ENCODE measurements at places on chromosomes 4 and X.
A peak's percentile ranks its signal among the peaks of the same experiment; 100 is the strongest.

DNA sequence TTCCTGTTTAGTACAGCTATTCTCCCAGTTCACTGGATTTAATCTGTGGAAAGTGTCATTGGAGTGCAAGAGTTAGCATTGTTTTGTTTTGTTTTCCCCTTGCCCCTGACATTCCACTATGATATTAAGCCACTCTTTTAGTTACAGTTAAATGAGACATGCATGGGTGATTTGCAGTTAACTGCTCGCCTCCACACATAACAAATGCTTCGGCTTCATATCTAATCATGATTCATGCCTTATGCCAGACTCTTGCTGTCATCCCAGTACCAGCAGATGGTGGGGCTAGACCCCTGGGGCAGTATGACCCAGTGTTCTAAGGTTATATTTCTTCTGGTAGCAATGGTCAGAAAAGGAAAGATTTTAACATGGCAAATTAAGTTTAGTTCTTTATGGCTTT lies 80.1 kb downstream of the RAP1GDS1 start:
- H3K4me1 ChIP-seq, result peaks cover 5% of the 10 kb centered on the region
- H3K36me3 ChIP-seq, result peaks cover 6% of the 10 kb centered on the region
- H3K27ac ChIP-seq, result no peak overlapping the region
- H3K4me3 ChIP-seq, result no peak overlapping the region
- no peaks in the 10 kb centered on the region for H3K27me3 ChIP-seq
- peak; percentile 72 for DNase-seq

GRCh38 chr4:1075809-1076699 lies 37.3 kb downstream of the RNF212 start:
- no peaks in the 10 kb centered on the region for H3K4me1 ChIP-seq
- no peak for DNase-seq
- peaks cover 47% of the 10 kb centered on the region for H3K27me3 ChIP-seq
- H3K36me3 ChIP-seq, result no peaks in the 10 kb centered on the region

GRCh38 chr4:165967486-165967885 lies 94.4 kb downstream of the TLL1 start:
- no peaks in the 10 kb centered on the region for H3K36me3 ChIP-seq
- H3K27me3 ChIP-seq, result no peaks in the 10 kb centered on the region
- no peak for DNase-seq
- no peak overlapping the region for H3K4me3 ChIP-seq

DNA sequence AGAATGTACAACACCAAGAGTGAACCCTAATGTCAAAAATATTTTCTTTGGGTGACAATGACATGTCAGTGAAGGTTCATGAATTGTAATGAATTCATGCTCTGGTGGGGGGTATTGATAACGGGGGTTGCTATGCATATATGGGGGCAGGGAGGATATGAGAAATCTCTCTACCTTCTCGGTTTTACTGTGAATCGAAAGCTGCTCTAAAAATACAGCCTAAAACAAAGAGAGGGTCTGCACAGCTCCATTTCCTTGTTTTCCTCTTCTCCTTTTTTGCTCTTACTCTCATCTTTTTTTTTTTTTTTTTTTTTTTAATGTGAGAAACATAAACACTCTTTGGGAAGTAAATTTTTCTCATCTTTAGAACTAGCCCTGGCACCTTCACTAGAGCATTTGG lies 85.8 kb downstream of the DCTD start:
- H3K4me3 ChIP-seq, result no peak overlapping the region
- H3K4me1 ChIP-seq, result no peaks in the 10 kb centered on the region
- no peaks in the 10 kb centered on the region for H3K36me3 ChIP-seq
- no peak for DNase-seq
- H3K27ac ChIP-seq, result no peak overlapping the region

DNA sequence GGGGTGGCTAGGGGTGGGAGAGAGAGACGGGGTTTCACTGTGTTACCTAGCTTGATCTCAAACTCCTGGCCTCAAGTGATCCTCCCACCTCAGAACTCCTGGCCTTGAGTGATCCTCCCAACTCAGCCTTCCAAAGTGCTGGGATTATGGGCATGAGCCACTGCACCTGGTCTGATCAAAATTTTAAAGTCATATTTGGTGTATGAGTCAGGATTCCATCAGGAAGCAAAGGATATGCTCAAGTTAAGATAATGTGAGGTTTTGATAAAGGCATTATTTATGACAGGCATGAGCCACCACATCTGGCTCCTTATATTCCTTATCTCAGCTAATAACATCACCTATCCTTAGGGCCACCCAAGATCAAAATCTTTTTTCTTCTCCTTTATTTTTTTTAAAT lies 182.0 kb downstream of the SLC4A4 start:
- H3K27ac ChIP-seq, result no peak overlapping the region
- no peak overlapping the region for H3K4me3 ChIP-seq
- DNase-seq, result no peak
- no peaks in the 10 kb centered on the region for H3K4me1 ChIP-seq
- H3K27me3 ChIP-seq, result no peaks in the 10 kb centered on the region

- DNase-seq, result no peak
- no peak overlapping the region for H3K27ac ChIP-seq
- no peak overlapping the region for H3K4me3 ChIP-seq
- no peaks in the 10 kb centered on the region for H3K36me3 ChIP-seq
- no peaks in the 10 kb centered on the region for H3K27me3 ChIP-seq
Measured at GRCh38 chr4:100872811-100873210, 355.0 kb upstream of the EMCN start.

- no peak overlapping the region for H3K27ac ChIP-seq
- no peaks in the 10 kb centered on the region for H3K4me1 ChIP-seq
- no peaks in the 10 kb centered on the region for H3K27me3 ChIP-seq
- no peak for DNase-seq
- H3K4me3 ChIP-seq, result no peak overlapping the region
- H3K36me3 ChIP-seq, result no peaks in the 10 kb centered on the region
Measured at GRCh38 chrX:959595-959994, 252.9 kb downstream of the CRLF2 start.

DNA sequence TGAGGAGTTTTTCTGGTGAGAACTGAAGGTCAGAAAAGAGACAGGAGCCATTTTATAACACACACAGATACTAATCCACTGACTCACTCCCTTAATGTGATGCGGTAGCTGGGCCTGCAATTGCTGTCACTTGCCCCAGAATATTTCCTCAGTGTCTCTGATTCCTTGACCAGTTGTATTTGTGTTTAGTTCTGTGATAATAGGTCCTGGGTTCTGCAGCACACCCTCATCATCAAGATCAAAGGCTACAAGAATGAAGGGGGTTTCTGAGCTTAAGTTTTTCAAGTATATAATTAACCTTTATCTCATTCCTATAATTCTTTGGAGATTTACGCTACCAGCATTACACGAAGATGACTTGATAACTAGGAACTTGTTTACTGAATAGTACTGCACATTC lies 576.5 kb upstream of the CPXCR1 start:
- H3K4me3 ChIP-seq, result no peak overlapping the region
- no peak overlapping the region for H3K27ac ChIP-seq
- no peaks in the 10 kb centered on the region for H3K4me1 ChIP-seq
- no peaks in the 10 kb centered on the region for H3K36me3 ChIP-seq
- H3K27me3 ChIP-seq, result no peaks in the 10 kb centered on the region

DNA sequence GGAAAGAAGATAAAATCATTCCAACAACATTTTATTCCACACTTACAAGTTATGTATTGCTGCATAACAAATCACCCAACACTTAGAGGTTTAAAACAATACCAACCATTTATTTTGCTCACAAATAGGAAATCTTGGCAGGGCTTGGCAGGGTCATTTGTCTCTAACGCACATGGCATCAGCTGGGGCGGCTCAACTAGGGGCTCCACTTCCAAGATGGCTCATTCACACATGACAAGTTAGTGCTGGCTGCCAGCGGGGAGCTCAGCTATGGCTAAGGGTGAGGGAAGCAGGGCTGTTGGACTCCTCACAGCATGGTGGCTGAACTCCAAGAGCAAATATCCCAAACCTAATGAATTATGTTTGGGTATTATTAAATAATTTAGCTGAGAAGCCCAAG lies 377.0 kb downstream of the ZNF674 start:
- no peak overlapping the region for H3K4me3 ChIP-seq
- H3K27ac ChIP-seq, result no peak overlapping the region

DNA sequence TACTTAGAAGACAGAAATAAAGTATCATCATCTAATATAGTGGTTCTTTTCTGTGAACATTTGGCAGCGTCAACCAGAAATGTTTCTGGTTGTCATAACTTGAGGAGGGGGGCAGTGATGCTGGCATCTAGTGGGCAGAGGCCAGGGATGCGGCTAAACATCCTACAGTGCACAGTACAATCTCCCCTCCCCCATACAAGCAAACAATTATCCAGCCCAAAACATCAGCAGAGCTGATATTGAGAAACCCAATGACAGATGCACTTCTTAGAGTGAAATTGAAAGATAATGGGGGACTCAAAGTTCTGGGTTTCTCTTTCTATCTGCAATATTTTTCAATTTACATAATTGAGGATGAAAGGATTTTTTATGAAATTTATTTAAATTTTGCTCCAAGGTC lies 1.9 kb upstream of the EIF1AX start:
- H3K4me1 ChIP-seq, result peaks cover 11% of the 10 kb centered on the region
- H3K27ac ChIP-seq, result no peak overlapping the region
- no peaks in the 10 kb centered on the region for H3K27me3 ChIP-seq
- no peak overlapping the region for H3K4me3 ChIP-seq

- no peaks in the 10 kb centered on the region for H3K27me3 ChIP-seq
- no peaks in the 10 kb centered on the region for H3K36me3 ChIP-seq
- H3K4me1 ChIP-seq, result no peaks in the 10 kb centered on the region
- DNase-seq, result no peak
- H3K4me3 ChIP-seq, result no peak overlapping the region
Measured at GRCh38 chr4:115323106-115323707, 209.8 kb upstream of the NDST4 start.

DNA sequence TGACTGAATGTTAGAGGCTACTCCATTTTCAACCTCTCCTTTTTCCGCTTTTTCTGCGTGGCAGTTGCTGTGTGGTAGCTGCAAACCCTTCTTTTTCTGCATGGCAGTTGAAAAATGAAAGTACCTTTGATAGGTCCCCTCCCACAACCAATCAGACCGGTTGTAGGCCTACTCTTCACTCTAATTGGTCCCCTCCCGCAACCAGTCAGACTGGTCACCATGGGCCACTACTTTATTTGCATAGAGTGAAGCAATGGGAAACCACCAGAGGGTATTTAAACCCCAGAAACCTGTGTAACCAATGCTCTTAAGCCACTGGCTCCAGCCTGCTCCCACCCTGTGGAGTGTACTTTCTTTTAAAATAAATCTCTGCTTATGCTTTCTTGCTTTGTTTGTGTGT lies 877.8 kb downstream of the FAM133A start:
- no peaks in the 10 kb centered on the region for H3K27me3 ChIP-seq
- H3K4me3 ChIP-seq, result no peak overlapping the region
- H3K4me1 ChIP-seq, result no peaks in the 10 kb centered on the region
- no peak for DNase-seq
- H3K36me3 ChIP-seq, result no peaks in the 10 kb centered on the region

DNA sequence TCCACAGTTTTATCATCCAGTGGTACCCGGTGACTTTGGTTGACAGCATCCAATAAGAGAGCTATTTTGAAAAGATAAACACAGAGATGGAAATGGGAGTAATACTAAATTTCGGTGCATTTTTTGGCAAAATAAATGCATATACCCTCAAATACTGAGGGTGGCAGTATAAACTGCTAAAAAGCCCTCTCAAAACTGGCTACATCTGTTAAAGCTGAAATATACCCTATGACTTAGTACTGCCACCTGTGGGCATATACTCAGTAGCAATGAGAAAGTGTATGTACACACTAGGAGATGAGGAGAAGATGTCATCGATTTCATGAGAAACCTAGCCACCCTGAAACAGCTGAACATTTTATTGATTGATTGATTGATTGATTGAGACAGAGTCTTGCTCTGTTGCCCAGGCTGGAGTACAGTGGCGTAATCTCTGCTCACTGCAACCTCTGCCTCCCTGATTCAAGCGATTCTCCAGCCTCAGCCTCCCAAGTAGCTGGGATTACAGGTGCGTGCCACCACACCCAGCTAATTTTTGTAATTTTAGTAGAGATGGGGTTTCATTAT lies 12.2 kb upstream of the TMEM128 start:
- H3K27ac ChIP-seq, result no peak overlapping the region
- H3K4me3 ChIP-seq, result no peak overlapping the region
- H3K36me3 ChIP-seq, result no peaks in the 10 kb centered on the region
- no peaks in the 10 kb centered on the region for H3K27me3 ChIP-seq
- H3K4me1 ChIP-seq, result no peaks in the 10 kb centered on the region

DNA sequence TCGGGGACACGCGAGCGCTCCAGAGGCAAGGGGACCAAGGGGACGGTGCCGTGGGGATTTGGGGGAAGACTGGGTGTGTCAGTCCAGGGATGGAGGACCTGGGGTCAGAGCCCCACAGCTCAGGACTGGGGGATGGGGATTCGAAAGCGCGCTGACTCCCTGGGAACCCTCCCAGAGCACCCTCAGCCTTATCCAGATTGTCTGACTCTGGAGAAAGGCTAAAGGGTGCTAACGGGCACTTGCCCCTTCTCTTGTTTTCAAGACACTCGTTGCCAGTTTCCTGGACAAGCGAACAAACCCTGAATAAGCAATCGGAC lies 1.1 kb downstream of the DOCK11 start:
- H3K4me1 ChIP-seq, result no peaks in the 10 kb centered on the region
- no peak for DNase-seq
- peaks cover 6% of the 10 kb centered on the region for H3K27me3 ChIP-seq
- H3K27ac ChIP-seq, result no peak overlapping the region

- no peak overlapping the region for H3K27ac ChIP-seq
- H3K27me3 ChIP-seq, result no peaks in the 10 kb centered on the region
- no peaks in the 10 kb centered on the region for H3K36me3 ChIP-seq
- H3K4me1 ChIP-seq, result peaks cover 5% of the 10 kb centered on the region
- H3K4me3 ChIP-seq, result no peak overlapping the region
- no peak for DNase-seq
Measured at GRCh38 chr4:176043838-176044588, 21.6 kb upstream of the WDR17 start.

GRCh38 chrX:1679238-1679637 lies 64.4 kb downstream of the ASMT start:
- H3K27ac ChIP-seq, result no peak overlapping the region
- H3K4me3 ChIP-seq, result no peak overlapping the region
- H3K4me1 ChIP-seq, result no peaks in the 10 kb centered on the region
- H3K36me3 ChIP-seq, result no peaks in the 10 kb centered on the region
- no peak for DNase-seq

GRCh38 chr4:56106180-56107147 lies 157.7 kb downstream of the CEP135 start:
- H3K27me3 ChIP-seq, result no peaks in the 10 kb centered on the region
- no peak overlapping the region for H3K4me3 ChIP-seq
- H3K36me3 ChIP-seq, result no peaks in the 10 kb centered on the region
- H3K4me1 ChIP-seq, result no peaks in the 10 kb centered on the region

DNA sequence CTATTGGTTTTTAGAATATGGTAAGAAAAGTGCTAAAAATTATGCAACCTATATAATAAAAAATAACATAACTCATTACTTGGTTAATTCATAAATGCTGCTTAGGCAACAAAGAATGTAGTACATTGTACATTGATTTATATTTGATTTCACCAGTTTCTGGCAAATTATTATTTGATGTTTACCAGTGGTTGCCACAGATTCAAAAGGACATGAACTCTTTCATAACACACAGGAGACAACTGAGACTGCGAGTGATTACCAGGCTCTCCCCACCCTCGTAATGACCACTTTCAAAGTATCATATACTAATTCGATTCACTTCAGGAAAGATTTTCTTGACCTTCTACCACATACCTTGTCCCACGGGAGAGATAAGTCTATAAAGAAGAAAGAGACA lies 158.5 kb downstream of the NR3C2 start:
- no peak overlapping the region for H3K27ac ChIP-seq
- no peak for DNase-seq
- H3K27me3 ChIP-seq, result no peaks in the 10 kb centered on the region
- H3K36me3 ChIP-seq, result no peaks in the 10 kb centered on the region
